Stomach (tissue), 19 donors: ENCODE measurements at places on chromosomes 7 and 10. TPM values are rescaled to one million over a fixed set of nuclear protein-coding genes. Genes with fewer than 3 reads are reported as not detected.

Gene CPA1
- not detected for total RNA-seq

Gene STK17A
- total RNA-seq, result 33.0 TPM

Gene ZNF365
- not detected for total RNA-seq

Gene SPDYE17
- not detected for total RNA-seq

Gene GPC2
- total RNA-seq, result 0.92 TPM

Gene IGF2BP3
- total RNA-seq, result not detected

Gene GNAT3
- total RNA-seq, result not detected

Gene TIMM23B
- 36.2 TPM for total RNA-seq

GRCh38 chr10:98339799-98340198, 71.8 kb upstream of the LOXL4 start:
- no peak for DNase-seq

DNA sequence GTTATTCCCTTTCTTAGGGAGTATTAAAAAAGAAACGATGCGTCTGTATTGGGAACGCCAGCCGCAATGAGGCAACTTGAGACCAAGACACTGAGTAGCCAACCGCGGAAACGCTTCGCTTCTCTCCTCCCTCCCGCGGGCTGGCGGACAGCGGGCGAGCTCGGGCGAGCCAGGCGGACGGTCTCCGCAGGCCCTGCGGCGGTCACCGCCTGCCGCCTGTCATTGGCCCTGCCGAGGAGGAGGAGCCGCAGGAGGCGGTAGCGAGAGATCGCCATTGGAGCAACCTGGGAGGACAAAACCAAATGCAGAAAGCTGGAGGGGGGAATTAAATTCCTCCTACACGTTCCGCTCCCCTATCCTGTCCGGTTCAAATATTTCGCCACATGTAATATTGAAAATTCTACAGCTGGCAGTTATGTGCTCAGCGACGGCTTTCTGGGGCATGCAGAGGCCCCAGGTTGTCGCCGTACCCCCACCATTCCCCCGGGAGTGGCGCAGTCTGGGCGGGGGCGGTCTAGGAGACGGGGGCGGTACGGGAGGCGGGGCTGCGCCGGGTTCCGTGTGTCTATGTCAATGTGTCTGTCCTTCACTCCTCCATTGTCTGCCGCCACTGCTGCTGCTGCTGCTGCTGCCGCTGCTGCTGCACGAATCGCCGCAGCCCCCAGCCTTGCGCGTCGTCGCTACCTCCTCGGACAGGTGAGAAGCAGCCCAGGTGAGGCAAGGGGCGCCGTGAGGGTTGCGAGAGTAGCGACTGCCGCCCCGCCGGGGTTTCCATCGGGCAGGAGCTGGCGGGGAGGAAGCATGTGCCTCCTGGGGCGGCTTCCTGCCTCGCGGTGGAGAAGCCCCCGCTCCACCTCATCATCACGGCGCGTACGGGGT, at the start of the genes ANKMY2 and BZW2:
Gene ANKMY2 (minus strand): TSS at position 162 of the 879 bp plus-strand sequence. CDS start 181 bp downstream, outside the sequence.
Gene BZW2 (plus strand): TSS at position 589 of the 879 bp plus-strand sequence. CDS start 19,263 bp downstream, outside the sequence.
- DNase-seq, result peak; percentile 99

- no peak for DNase-seq
Measured at GRCh38 chr10:31004611-31005193, 27.0 kb downstream of the ZNF438 start.

- DNase-seq, result no peak
Measured at GRCh38 chr10:129875993-129876726, 87.9 kb downstream of the EBF3 start.

DNA sequence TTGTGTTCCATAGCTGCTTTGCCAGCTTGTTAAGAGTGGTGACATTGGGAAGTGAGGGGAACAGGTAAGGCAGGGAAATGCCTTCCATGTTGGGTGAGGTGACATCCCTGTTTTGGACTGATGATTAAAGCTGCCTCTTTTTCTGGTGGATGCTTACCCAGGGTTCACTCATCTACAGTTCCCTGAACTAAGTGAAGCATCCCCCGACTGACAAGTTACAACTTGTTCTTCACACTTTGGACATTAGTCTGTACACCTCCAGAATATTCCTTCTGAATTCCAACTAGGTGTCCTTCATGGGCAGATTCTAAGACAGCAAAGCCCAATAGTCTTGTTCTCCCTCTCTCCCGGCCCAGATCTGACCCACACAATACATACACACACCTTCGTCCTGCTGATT, 63.4 kb downstream of the HDAC9 start:
- no peak for DNase-seq

DNA sequence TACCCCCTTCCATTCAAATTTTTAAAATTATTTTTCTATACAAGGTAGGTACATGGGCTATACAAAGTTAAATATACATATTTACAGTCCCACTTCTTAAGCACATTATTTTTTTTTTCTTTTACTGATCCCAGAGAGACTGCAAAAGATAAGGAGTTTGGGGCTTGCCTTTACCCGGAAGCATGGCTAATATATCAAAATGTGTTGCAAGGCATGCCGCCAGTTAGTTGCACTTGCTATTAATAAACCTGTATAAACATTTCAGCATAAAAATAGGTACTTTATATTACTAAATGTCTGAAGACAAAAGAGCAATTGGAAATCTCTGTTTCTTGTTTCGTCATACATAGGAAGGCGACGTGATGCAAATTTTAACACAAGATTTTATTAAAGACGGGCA, 21.5 kb upstream of the PDLIM1 start:
- peak; percentile 75 for DNase-seq

DNA sequence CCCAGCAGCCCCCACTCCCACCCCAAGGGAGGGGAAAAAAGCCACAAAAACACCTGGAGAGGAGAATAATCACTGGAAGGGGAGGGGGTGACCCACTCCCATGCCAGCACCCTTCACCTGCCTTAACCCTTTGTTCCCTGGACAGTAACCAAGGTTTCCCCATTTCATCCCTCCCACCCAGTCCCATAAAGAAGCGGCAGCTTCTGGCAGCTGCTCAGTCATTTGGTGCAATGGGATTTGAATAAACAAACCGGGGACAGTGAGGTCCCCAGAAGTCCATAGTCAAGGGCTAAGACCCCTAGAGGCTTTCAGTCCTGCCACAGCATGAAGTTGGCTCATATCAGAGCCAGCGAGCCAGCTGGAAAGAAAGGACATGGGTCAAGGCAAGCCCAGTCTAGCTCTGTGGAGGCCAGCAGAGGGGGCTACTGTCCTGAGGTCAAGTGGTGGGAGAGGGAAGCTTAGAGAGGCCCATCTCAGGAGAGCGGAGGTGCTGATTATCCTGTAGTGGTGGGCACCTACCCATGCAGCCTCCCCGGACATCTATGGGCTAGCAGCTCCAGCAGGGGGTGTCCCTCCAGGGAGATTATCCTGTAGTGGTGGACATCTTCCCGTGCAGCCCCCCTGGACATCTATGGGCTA, 58.9 kb upstream of the LBX1 start:
- peak; percentile 54 for DNase-seq

DNA sequence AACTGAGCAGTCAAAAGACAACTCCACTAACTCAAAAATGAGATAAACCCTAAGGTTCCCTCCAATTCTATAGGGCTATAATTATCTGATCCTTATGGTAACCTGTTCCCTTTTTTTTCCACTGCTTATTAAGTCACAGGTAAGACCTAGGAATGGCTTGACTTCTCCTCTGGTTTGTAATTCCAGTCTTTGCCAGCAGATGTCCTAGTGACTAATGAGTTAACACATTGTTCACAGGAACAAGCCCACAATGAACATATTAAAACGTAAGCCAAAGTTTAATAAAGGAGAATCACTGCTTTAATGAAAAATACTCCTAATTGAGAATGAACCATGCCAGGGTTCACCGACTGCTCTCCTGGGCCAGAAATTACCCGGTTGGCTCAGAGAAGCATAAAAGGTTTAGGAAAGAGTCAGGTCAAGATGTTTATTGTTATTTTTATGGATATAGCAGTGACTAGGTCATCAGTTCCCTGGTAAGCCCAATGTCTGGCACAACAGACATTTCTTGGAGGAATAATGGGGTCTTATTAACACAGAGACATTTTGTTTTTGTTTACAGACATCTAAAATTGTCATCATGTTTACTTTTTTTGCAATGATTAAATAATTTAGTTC, 120.1 kb downstream of the ELAPOR2 start:
- peak; percentile 86 for DNase-seq

DNA sequence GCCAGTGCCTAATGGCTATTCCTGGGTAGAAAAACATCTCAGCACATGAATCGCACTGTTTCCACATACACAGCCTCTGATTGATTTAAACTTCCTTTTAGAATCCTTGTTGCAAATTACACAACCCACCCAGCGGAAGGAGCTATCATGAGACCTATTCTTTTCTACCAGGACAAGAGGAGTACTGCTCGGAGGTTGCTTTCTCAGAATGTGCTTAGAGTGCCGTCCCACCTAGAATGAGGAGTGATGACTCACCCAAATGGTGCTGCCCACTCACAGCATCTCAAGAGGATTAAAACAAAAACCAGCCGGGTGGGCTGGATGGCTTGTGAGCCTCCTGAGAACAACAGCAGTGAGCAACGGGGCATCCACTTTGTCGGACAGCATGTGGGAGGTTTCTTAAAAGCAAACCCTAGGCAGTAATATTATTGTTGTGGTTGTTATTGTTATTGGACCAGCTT, 128.9 kb downstream of the DGKI start:
- DNase-seq, result peak; percentile 4

DNA sequence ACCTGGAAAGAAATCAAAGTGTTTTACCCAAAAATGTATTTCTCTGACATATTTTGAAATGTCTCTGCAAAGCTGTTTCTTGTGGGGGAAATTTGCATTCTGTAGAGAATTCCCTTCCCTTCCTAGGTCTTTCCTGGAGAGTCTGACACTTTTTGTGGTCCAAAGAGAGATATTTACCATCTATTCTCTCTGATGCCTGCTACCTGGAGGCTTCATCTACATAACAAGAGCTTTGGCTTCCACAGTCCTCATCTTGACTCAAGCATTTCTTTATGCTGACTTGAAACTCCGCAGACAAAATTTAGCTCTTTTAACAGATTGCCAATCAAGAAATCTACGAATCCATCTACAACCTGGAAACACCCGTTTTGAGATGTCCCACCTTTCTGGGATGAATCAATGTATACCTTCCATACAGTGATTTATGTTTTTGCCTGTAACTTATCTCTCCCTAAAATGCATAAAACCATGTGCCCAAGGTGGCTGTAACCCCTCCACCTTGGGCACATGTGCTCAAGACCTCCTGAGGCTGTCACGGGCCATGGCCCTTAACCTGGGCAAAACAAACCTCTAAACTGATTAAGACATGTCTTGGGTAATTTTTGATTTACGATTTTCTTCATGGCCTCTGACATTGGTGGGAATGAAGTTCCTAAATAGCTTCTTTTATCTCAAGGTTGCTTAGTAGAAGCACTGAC, 334.7 kb downstream of the GALNT17 start:
- DNase-seq, result no peak

DNA sequence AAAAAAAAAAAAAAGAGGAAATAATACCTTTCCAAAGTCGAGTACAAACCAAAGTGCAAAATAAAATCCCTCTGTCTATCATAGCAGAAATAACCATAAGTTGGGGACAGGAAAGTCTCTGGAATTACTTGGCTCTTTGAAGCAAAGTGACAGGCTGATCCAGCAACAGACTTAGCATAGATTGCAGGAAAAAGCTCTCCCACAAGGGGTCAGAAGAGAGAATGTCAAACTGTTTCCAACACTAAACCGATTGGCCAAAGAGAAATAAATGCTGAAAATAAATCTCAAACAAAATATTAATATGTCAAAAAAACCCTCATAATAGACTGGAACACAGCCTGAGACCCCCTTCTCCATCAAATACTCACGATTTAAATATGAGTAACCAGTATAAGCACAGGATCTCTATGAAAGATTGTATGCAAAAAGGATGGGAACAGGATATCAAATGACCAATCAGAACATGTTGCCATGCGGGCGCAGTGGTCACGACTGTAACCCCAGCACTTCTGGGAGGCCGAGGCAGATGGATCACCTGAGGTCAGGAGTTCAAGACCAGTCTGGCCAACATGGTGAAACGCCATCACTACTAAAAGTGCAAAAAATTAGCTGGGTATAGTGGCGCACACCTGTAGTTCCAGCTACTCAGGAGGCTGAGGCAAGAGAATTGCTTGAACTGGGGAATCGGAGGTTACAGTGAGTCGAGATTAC, 1000.7 kb upstream of the LRRN3 start:
- DNase-seq, result no peak

GRCh38 chr7:26370011-26370410, 78.3 kb downstream of the SNX10 start:
- DNase-seq, result peak; percentile 37

GRCh38 chr10:88731296-88731695, 25.2 kb downstream of the LIPK start:
- peak; percentile 66 for DNase-seq

- no peak for DNase-seq
Measured at GRCh38 chr10:22479419-22479818, 134.1 kb downstream of the SPAG6 start.

DNA sequence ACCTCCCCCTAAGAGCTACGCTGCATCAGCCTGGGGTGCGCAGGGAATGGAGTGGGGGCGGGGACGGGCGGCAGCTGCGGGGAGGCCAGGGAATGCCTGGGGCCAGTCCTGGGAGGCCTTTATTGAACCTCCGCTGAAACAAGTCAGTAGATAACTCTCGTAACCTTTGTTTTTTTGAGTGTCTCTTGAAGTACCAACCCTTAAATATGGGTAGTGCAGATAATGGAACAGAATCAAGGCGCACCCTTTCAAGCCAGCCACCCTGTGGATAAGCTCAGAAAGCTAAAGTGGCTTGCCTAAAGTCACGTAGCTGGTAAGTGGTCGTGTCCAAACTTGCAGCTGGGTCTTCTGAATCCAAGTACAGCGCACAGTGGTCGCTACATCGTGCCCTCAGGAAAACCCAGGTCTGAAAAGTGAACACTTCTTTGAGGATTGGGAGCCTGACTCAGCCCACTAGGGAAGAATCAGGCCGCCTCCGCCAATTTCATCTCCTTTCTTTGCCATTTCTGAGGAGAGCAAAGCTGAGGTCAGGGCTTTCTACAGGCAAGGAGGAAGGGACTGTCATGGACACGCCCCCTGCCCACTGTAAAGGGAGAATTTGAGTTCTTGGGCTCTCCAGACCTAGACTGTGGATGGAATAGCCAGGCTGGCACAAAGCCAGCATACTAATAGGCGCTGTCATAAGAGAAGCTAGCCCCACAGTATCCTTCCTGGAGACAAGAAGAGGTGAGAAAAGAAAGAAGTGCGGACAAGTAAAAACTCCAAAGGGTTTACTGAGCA, 3.2 kb upstream of the EGR2 start:
- peak; percentile 35 for DNase-seq

- DNase-seq, result no peak
Measured at GRCh38 chr7:33578881-33579672, 326.3 kb upstream of the BMPER start.

GRCh38 chr7:141291541-141291940, 217.7 kb downstream of the TMEM178B start:
- DNase-seq, result no peak

GRCh38 chr10:44835300-44835699, 75.8 kb upstream of the TMEM72 start:
- no peak for DNase-seq

DNA sequence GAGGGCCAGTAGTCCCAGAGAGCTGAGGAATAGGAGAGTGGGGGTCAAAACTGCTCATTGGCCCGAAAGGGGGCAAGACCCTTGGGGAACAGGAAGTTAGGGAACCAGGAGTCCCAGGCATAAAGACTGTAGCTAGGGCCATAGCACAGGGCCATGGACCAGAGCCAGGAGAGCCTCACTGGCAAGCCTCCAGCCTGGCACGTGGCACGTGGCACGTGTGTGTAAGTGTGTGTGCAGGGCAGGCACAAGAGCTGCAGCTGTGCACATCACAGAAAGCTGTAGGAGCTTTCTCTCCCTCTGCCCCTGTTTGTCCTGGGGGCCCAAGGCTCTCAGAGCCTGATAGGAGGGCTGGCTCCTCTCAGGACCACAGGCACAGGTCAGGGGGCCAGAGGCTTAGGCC, 47.8 kb upstream of the SLF2 start:
- DNase-seq, result peak; percentile 37

GRCh38 chr7:23011222-23011924, 2.6 kb downstream of the HYCC1 start:
- no peak for DNase-seq
